ENCODE measurements at places on chromosomes 2 and 18.
A peak's percentile ranks its signal among the peaks of the same experiment; 100 is the strongest.

GRCh38 chr2:126831234-126832005 lies 67.3 kb upstream of the TEX51 start:
- peak; percentile 14 for DNase-seq

DNA sequence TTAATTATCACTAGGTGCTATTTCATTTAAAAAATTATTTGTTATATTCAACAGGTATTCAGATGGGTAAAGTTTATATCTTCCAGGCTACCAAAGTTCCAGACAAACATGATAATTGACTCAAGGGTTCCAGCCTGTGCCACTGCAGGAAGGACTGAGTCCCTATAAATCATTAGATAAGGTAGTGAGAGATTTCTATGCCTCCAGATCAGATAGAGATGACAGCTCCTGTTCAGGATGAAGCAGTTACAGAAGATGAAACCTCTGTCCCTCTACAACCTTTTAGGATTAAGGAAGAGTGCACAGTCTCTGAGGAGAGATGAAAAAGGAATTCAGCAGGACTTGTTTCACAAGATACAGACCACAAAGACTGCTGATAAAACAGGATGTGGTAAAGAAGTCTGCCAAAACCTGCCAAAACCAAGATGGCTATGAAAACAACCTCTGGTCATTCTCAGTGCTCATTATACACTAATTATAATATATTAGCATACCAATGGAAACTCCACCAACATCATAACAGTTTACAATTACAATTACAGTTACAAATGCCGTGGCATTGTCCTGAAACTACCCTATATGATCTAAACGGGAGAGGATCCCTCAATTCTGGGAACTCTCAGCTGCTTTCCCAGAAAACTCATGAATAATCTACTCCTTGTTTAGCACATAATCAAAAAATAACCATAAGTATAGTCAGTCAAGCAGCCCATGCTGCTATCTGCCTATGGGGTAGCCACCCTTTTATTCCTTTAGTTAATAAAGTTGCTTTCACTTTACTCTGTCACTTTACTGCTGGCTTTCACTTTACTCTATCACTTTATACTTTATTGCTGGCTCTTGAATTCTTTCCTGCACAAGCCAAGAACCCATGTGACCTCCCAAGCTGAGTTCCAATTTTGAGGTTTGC lies 288.5 kb downstream of the PDE11A start:
- DNase-seq = no peak

- no peak for DNase-seq
Measured at GRCh38 chr2:145957929-145958328, 1438.0 kb upstream of the ZEB2 start.

GRCh38 chr2:223503746-223504145 lies 98.4 kb downstream of the SCG2 start:
- no peak for DNase-seq

- no peak for DNase-seq
Measured at GRCh38 chr2:108634576-108635160, 84.6 kb upstream of the RANBP2 start.

DNA sequence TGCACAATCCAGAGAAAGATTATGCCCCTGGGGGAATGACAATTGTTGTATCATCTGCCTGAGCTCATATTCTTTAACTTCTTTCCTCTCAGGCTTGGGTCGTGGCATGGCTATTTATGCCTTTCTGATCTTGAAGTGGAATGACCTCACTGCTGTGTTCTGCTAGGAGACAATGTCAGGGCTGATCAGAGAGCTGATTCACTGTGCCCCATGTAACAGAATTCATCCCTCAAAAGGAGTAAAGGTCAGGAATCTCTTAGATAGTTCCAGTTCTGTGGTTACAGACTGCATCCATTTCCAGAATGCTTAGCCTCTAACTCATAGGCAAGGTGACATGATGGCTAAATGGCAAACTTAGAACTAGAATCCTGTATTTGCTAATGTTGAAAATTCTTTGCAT lies 511.7 kb upstream of the CNTNAP5 start:
- no peak for DNase-seq

DNA sequence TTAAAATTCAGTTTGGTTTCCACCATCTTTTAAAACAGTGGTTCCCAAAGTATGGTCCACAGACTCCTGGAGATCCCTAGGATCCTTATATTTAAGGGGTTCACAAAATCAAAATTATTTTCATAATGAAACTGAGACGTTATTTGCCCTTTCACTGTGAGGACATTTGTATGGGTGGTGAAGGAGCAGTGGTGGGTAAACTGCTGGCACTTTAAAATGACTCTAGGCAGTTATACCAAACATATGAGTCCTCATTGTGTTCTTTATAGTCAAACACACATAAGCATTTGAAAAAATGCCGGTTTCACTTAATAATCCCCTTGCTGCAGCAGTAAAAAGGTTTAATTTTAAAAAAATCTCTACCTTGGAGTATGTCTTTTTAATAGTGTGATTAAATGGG lies 7.2 kb downstream of the SMAD4 start:
- no peak for DNase-seq

DNA sequence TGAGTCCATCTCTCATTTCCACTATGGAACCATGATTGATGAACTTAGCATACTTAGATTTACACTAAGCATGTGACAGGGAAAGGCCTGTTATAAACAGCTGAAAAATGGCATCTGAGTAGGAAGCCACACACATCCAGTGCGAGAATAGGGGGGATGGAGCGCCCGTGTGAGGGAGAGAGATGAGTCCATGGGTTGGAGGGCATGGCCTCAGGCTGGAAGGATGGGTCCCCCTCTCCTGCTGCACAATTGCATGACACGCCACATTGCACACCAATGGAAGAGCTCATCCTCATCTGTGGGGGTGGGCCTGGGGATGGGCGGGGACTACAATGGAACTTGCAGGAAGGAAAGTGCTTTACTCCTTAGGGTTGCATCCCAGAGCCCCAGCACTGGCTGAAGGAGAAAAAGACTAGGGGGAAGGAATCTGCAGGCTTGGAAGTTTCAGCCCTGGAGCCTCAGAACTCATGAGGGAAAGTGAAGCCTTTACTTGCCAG lies 46.4 kb upstream of the CXCR4 start:
- no peak for DNase-seq

- no peak for DNase-seq
Measured at GRCh38 chr18:36160959-36161371, 26.3 kb upstream of the MOCOS start.

- peak; percentile 74 for DNase-seq
Measured at GRCh38 chr18:12659904-12660605, 2.1 kb upstream of the SPIRE1 start.

DNA sequence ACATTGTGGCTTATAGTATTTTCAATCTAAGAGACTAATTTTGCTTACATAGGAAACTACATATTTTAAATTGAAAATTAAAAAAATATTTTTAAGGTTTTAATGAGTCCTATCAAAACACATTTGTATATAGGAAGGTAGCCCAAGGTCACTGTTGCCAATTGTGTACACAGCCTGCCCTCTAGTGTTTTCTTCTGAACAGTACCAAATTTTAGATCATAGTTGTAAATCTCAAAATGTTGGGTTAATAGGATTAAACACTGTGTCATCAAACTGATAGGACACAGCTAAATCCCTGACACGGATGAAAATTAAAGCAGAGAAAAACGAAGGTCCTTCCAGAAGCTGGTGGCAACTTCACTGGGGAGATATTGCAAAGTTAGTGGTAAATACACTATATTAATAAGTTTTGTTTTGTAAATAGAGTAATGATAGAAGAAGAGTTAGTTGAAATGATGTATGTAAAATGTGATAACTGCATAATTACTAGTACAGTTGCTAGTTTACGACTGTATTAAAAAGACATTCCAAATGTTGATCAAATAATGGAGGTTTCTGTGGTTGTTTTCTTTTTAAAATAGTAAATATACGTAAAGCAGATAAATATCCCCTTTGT lies 19.7 kb downstream of the CLUL1 start:
- peak; percentile 40 for DNase-seq

DNA sequence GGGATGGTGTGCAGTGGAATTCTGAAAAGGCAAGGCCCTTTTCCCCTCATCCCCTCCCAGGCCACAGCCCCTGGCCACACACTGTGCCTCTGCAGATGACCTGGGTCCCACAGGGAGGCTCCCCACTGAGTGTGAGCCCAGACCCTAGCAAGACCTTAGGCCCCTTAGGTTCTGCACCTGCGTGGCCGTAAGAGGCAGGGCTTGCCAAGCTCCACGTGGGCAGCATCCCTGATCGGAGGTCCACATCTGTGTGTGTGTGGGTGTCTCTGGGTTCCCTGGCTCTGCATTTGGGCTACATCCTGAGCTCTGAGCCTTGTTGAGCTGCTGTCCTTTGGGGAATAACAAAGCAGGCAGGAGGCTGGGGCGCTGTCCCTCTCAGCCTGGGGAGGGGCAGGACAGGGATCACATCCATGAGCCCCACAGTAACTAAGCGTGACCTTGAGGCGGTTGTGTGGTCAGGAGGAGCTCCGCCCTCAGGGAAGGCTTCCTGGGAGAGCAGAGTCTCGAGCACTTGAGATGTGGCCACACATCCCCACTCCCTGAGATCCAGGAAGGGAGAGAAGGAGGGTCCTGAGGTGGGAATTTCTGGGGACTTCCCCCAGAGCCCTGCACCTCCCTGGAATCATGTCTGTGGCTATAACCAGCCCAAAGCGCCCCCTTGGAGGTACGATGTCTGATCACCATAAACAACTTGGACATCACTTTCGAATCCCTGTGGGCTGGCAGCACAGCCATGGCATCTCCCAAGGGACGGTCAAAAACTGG lies 84.8 kb downstream of the STPG4 start:
- no peak for DNase-seq

GRCh38 chr18:37272226-37272625 lies 293.4 kb downstream of the CELF4 start:
- DNase-seq = no peak

DNA sequence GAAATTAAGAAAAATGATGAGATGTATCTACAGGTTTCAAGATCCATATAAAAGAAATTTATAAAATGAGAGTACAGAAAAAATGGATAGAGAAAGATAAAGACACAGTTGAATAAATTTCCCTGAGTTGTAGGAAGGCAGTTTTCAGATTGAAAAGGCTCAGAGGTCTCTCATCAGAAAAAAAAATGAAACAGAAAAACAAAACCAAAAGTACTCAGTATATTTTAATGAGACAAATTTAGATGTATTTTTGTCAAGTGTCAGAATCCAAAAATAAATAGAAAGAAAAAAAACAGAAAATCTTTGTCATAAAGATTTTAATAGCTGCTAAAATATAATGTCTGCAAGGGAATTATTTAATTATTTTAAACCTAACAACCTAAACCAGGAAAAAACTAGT lies 520.5 kb downstream of the KCNJ3 start:
- DNase-seq = no peak

DNA sequence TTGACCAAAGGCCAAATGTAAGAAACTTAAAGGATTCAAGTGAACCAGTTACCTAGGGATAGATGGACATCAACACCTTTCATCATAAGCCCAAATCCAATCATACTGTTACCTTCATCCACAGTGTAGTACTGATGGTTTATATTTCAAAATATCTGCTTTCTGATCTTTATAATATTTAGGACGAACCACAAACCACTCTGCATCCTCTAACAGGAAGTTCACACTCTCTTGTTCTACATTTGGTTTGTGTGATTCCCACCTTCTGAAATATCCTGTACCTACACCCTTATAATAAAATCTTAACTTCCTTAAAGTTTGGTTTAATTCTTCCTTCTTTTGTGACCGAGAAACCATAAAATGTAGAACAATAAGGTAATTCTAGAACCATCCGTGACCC lies 535.7 kb upstream of the CHAC2 start:
- DNase-seq = no peak

DNA sequence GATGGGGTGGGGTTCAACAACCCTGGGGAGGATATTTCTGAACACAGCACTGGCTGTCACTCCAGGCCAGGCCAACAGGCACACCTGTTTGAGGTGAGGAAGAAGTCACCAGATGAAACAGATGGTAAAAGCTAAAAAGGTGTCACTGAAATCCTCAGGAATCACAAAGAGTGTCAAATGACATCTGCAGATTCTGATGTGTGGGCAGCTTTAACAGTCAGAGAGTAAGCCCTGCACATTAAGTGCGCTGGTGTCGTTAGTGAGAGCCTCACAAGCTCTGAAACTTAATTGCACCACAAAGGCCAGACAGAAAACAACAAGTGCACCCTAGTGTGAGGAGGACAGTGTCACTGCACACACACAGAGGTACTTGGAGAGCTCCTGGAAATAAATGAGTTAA lies 13.6 kb downstream of the FLACC1 start:
- DNase-seq = no peak

DNA sequence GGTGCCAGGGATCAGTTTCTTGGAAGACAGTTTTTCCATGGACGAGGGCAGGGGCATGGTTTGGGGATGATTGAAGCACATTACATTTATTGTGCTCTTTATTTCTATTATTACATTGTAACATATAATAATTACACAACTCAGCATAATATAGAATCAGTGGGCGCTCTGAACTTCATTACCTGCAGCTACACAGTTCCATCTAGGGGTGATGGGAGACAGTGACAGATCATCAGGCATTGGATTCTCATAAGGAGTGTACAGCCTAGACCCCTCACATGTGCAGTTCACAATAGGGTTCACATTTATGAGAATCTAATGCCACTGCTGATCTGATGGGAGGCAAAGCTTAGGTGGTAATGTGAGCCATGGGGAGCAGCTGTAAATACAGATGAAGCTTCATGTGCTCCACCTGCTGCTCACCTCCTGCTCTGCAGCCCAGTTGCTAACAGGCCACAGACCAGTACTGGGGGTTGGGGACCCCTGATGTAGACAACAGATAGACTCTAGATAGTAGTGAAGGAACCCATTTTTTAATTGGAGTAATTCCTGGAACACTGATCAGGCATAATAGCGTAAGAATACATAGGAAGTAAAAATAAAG lies 41.5 kb upstream of the MC4R start:
- no peak for DNase-seq

GRCh38 chr2:46865181-46865970 lies 50.2 kb downstream of the MCFD2 start:
- no peak for DNase-seq

DNA sequence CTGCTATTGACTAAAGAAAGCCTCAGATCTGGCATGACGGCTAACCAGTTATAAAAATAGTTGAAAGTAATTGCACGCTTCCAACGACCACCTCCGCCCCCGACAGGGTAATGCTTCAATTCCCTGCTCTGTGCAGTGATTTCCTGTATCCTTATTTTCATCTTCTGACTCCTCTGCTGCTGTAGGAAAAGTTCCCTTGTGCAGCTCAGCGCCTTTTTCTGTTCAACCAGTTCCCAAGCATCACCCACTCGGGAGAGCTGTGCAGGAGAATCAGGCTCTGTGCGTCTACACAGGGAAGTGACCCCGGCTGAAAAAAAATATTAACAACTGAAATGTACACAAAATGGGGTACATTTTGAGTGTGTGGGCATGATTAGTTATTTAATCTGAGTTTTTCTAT lies 91.3 kb upstream of the COPS8 start:
- DNase-seq = no peak

DNA sequence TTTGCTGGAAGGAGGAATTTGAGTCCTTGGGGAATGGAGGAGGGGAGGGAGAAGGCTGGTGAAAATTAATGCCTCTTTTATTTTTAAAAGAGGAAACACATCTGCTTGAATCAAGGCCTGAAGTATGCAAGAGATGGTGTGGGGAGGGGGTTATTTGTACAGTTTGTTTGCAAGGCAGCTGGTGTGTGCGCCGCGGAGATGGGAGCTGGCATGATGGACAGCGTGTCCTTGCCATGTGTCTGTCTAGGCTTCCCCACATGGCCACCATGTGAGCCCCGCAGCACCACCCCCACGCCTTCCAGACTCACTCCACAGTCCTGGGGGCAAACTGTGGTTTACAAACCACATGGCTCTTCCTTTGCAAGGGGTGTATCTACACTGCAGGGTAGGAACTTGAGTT lies 154.8 kb upstream of the APCDD1 start:
- DNase-seq = no peak

GRCh38 chr2:213119061-213119809 lies 32.2 kb downstream of the IKZF2 start:
- no peak for DNase-seq

- DNase-seq = no peak
Measured at GRCh38 chr2:45750001-45750400, 98.5 kb downstream of the PRKCE start.
